ENCODE measurements at places on chromosomes 2 and 18.

- DNase-seq: no peak
Observed at GRCh38 chr2:197031803-197032202, 105.3 kb upstream of the PGAP1 start.

DNA sequence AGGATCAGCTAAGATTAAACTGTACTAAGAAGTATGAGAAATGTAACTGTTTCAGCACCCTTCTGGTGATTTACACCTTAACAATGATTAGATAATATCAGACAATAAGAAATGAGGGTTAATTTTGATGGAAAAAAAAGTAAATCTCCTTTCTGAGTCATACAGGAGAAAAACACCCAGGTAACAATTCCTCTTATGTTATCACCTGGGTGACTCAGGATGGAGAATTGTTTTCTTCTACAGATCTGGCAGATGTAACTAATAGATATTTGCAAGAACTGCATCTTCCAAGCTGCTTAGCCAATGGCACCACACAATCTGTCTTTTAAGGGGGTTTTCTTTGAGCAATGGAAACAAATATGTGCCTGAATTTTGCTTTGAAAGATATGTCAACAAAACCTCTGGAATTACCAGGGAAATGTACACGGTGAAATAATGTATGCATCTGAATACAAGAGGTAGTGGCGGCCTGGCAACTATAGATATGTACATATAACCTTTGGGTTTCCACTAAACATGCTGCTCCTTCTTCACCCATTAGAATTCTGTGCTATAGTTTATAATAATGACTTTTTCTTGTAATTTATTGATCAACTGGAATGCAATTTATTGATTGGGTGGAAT is 407.9 kb downstream of the CPS1 start:
- DNase-seq: peak; percentile 65

- peak; percentile 23 for DNase-seq
Observed at GRCh38 chr18:24992491-24992890, 359.5 kb downstream of the ZNF521 start.

DNA sequence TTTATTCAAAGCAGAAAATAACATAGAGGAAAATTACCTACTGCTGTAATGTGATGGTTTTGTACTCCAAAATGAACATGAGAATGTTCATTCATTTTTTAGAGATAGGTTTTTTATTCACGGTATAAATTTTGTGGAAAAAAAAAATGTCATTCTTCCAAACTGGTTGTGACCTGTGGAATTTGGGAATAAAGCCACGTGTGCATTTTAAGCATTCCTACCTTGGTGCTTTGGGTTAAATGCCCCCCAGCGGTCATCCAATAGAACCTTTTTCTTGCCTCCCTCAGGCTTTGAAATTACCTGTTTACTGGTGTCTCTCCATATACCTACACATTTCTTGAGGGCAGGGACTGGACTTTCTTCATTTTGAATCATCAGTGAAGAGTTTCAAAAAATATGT is 740.7 kb downstream of the DPP10 start:
- no peak for DNase-seq

- no peak for DNase-seq
Observed at GRCh38 chr2:12867631-12868287, 151.0 kb downstream of the TRIB2 start.

DNA sequence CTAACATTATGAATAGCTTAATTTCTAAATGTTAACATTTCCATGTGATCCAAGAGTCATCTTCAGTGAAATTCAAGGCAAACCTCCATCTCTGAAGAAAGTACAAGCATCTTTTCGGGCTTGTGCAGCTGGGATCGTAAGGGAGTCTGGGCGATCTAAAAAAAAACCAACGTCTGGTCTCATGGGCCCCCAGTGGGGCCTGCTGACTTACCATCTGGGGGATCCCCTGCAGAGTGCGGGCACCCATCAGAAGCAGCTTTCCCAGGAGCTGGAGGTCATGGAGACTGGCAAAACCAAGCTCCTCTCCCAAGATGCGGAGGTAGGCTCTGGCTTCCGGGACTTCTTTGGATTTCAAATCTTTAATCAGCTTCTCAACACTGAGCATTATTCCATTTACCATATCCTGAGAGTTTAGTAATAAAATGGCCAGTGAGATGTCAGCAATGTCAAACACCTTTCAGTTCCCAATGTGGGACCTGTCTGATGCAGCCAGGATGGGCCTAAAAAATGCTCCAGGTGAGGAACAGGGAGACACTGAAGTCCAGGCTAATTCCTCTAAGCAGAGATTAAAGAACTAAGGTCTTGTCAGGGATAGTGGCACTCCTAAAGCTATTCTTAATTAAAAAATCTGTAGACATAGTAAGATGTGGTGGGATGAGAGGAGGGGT is 19.0 kb downstream of the APOB start:
- no peak for DNase-seq

DNA sequence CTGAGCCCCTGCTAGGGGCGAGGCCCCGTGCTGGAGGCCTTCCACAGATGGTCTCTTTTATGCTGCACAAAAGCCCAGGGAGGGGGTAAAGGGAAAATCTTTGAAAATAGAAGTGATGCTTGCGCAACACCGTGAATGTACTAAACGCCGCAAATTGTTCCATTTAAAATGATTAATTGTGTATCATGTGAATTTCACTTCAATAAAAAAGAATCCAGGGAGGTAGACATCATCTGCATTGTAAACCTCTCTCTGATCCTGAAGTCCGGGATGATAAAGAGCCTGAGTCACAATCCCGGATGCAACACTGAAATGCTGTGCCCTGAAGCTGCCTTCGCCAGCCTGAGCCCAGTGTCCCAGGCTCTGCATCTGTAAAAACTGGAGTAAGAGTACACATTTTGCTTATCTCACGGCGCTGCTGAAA is 107.7 kb upstream of the PPP1CB start:
- DNase-seq: peak; percentile 93

- no peak for DNase-seq
Observed at GRCh38 chr2:241499146-241499965, 9.0 kb downstream of the STK25 start.

GRCh38 chr2:215403441-215404347 is 32.2 kb downstream of the FN1 start:
- DNase-seq: no peak

DNA sequence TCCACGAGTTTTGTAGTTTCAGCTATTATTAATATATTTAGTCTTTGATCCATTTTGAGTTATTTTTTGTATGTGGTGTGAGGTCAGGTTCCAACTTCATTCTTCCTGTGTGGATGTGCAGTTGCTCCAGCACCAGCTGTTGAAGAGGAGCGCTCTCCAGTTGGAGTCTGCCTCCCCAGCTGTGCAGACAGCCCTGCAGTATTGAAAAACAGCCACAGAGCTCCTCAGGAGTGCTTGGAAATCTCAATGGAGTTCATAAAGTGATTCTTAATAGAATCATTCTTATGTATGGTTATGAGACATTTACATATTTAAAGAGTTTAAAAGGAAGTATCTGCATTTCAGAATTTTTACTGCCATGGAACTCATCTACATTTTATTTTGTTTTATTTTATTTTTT is 17.3 kb downstream of the DGKD start:
- DNase-seq: no peak

DNA sequence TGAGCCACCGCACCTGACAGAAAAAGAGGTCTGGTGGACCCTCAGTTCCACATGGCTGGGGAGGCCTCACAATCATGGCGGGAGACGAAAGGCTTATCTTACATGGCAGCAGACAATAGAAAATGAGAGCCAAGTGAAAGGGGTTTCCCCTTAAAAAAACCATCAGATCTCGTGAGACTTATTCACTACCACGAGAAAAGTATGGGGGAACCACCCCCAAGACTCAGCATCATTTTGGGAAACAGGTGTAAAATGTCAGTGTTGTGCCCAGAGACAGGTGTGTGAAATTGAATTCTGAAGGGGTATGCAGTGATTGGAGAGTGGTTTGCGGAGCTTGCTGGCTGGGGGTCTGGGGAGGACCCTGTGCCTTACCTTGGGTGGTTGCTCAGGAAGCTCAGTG is 4.6 kb upstream of the D2HGDH start:
- no peak for DNase-seq

- no peak for DNase-seq
Observed at GRCh38 chr2:72159211-72159993, 11.7 kb upstream of the CYP26B1 start.

DNA sequence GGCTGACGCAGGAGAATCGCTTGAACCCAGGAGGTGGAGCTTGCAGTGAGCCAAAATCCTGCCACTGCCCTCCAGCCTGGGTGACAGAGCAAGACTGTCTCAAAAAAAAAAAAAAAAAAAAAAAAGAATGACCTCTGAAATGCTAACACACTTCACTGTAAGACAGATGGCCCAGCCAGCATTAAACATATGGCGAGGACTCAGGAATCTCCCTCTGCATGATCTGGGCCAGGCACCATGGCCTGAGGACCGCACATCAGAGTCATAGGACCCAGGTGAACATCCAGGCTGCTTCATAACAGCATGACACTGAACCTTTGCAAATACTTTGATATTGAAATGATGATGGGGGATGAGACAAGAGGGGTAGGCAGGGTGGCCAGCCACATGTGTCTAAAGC is 56.1 kb upstream of the DNMT3A start:
- DNase-seq: no peak

GRCh38 chr2:118221536-118222272 is 133.4 kb downstream of the INSIG2 start:
- DNase-seq: peak; percentile 59

GRCh38 chr2:238120463-238121298 is 17.8 kb upstream of the KLHL30 start:
- DNase-seq: no peak

DNA sequence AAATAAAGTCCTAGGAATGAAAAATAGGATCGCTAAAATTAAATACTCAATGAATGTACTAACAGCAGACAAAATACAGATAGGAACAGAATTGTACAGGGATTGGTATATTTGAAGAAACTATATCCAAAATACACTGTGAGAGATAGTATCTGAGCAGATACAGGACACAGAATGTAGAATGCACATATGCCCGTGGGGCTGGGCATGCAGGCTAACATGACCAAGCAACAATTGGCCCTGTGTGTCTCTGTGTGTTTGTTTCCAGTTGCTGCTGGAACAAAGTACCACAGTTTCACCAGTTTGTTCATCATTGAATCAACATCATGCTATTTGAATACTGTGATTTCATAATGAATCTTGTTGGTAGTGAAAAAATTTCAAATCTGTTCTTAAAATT is 127.6 kb downstream of the PMAIP1 start:
- DNase-seq: peak; percentile 42

DNA sequence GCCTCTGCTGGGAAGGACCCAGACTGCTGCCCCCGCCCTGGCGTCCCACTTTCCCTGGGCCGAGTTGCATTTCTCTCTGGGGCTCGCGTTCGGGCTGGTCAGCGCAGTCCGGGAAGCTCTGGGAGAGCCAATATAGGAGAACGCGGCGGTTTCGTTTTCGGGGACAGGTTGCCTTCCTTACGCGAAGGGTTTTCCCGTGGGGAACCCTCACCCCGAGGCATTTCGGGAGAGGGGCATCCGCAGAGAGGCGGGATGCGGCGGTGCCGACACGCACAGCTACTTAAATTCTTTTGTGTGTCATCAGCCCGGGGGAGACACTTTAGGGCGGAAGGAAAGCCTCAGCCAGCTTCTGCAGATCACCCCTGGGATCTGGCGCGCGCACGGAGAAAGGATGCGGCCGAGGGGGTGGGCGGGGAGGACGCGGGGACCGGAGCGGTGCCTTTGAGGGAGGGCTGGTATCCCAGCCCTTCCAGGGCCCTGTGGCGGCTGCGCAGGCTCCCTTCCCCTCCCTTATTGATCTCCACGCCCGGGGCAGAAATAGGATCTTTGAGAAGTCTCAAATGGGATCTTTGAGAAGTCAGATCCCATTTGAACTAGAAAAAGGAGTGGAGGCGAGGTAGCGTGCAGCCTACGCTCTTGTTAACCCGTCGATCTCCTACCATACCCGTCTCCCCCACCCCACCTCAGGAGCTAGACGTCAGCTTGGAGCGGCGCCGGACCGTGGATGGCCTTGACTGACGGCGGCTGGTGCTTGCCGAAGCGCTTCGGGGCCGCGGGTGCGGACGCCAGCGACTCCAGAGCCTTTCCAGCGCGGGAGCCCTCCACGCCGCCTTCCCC is 1.2 kb downstream of the GATA6 start:
- peak; percentile 70 for DNase-seq

DNA sequence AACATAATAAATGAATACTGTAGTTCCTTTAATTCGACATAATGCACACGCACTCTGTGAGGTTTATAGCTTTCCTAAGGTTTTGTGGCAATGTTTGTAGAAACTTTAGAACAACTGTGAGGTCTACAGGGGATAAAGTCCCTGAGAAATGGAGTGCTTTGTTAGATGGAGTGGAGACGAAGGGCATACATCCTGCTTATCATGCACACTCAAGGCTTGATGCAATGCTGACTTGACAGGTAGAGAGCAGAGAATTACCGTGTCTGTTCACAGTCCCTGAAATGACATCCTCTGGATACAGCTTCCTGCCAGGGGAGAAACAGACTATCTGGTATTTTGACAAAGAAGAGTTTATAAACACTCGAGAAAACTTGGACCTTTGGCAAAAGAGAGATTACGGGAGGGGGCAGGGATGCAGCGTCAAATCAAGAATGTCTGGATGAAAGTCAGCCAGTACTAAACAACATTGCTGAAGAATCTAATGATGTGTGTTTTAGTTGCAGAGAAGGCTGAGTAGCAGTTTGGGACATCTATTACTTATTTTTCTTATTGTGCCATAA is 766.9 kb upstream of the ZEB2 start:
- no peak for DNase-seq

GRCh38 chr2:207274530-207275189 is 108.9 kb upstream of the KLF7 start:
- no peak for DNase-seq

DNA sequence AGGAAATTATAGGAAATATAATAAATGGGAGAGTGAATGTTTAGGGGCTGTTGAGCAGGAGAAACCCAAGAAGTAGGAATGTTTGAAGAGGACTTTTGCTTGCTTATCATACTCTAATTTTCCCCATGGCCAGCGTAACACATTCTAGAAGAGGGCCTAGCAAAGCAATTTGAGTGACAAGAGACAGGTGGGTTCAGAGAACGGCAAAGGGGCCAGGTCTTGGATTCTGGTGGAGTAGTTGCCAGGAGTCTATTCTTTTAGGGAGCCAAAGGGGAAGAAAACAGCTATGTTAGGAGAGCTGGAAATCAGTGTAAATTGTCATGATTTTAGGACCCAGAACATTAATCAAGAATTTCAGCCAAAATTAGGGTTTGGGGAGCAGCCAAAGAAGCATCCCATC is 96.5 kb downstream of the COL5A2 start:
- no peak for DNase-seq
